ENCODE measurements at places on chromosomes 12 and 14.
A peak's percentile ranks its signal among the peaks of the same experiment; 100 is the strongest.

DNA sequence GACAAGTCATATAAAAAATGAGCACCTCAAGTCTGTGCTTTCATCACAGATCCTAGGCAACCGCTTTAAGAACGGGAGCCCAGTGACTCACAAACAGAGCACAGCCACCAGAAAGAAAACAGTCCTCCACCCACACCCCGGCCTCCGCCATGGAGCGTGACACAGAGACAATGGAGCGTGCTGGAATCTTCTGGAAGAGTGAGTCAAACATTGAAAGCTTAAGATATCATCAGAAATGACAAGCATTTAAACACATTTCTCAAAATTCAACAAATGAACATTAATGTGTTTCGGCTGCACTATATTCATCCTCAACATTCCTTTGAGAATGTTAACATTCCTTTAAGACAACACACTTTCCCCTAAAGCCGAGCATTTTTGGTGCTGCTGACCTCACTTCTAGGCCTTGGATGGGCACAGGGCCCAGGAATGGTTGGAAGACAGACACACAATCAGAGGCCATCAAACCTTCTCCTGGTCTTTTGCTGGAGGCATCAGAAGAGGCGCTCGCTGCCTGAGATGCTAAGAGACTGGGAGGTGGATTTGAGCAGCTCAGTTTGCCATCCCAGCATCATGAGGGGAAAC lies 23.6 kb upstream of the TMEM132D start:
- DNase-seq: no peak

DNA sequence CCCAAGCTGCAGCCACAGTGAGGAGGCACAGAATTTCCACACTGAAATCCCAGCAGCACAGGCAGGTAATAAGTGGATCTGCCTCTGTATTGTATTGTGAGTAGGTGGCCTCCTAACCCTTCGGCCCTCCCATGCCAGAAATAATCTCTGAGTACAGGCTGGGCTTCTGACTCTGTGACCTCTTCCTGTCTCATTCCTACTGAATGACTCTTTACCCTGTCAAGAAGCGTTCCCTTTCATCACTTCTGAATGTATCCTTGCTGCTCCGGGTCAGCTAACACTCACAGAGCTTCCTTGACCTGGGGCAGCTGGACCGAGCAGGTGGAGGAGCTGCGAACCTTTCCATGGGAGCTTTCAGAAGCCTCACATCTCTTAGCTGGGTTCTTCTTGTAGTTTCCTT lies 119.6 kb downstream of the SLC8A3 start:
- DNase-seq: no peak

DNA sequence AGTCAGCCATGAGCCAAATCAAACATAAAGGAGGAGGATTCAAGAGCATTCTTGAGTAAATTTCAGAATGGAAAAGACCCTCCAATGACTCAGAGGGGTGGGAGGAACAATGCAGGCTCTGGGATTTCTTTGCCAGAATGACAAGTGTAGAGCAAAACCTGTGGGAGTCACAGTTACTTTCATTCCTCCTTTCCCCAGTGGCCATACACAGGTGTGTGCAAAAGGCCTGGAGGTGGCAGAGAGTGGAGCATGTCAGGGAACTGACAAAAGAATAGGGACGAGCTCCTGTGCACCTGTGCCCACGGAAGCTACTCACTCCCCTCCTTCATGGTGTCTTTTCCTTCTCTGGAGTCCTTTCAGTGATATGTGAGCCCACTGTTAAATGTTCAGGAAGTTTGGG lies 9.4 kb upstream of the CIPC start:
- DNase-seq: no peak

DNA sequence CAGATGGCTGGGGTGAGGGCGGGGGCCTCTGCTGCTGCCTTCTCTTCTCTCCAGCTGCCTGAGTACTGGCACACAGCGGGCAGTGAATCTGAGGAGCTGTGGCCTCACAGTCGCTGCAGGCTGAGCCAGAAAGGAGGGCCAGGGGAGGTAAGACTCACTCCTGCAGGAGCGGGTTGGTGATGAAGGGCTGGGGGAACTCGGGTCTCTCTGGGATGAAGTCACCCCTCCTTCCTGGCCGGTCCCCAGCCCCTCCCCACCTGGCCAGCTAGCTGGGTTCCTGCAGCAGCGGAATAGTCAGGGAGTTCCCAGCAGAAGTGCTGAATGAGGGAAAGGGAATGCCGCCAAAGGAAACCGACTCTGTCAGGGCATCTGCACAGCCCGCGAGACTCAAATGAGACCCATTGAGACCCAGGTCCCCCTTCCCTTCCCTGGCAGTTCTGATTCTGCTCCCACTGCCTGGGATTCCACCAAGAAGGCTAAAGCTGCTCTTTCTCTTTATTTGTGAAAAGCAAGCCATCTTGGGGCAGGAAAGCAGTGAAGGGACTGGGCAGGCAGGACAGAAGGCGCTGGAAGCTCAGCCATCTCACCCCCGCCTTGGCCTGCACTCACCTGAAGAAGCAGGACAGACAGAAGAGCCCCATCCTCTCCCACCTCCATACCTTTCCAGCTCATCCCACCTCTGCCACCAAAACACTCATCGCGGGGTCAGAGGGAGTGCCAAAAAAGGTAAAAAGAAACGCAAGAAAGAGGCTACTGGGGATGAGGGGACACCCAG lies 5.3 kb downstream of the NGB start:
- DNase-seq: no peak

GRCh38 chr14:65453807-65454480 lies 41.4 kb downstream of the FUT8 start:
- DNase-seq: no peak

GRCh38 chr14:94638339-94638738 lies 26.1 kb downstream of the SERPINA3 start:
- no peak for DNase-seq

DNA sequence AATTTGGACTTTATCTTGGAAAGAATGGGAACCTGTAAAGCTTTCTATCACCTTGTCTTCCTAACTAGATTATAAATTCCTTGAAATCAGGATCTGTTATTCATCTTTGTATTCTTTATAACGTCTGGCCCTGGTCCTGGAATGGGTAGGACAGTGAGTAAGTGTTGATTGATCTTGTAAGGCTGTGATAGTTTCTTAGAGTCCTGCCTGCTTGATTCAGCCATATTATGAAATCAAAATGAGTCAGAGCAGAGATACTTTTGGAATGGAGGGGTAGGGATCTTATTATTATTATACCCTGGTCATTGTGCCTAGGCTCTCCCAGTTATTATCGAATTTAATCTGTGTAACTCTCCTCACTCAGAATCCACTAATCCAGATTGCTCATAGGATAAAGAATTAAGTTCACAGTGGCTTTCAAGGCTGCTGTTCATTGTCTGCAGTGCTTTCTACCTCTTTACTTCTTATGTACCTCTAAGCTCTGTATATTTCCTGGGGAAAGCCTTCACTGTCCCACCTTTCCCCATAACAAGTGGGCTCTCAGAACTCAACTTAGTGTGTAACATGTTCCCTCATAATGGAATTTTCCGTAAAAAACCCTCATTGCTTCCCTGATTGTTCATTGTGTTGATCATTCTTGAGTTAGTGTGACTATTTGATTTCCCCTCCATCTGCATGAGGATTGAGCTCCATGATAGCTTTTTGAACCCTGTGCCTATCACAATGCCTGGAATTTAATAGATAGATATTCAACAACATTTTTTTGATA lies 93.3 kb downstream of the DAAM1 start:
- DNase-seq: no peak

DNA sequence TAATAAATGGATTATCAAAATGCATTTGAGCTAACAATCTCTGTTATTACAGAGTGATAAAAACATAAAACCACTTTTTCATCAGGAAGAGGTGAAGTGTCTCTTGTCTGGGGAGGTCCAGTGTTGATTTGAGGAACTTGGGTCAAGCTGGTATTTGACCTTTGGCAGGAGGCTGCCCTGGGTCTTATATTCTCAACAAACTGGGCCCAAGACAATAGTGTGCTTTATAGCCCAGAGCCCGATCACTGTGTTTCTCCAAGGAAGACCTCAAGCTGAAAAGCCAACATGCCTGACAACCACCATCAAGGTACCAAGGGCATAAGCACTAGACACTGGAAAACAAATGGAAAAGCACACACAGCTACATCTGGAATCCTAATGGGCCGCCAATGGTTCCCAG lies 137.0 kb downstream of the SLC25A21 start:
- DNase-seq: no peak

GRCh38 chr12:112992541-112993398 lies 14.5 kb downstream of the OAS2 start:
- DNase-seq: peak; percentile 34

GRCh38 chr12:118330421-118331018 lies 42.2 kb downstream of the TAOK3 start:
- DNase-seq: no peak

DNA sequence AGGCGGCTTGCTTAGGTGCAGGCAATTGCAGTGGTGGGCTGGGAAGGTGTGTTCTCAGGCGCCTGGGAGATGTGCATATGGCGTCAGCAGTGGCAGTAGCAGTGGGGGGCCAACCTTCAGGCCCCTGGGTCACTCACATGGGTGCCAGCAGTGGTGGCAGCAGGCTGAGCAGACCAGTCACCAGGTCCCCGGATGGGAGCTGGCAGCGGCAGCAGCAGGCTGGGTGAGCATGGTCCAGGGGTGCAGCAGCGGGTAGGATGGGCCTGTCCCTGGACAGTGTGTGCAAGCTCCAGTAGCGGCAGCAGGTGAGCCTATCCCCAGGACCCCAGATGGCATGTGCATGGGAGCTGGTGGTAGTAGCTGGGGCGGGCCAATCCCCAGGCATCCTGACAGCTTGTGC lies 108.5 kb upstream of the TMEM260 start:
- no peak for DNase-seq

GRCh38 chr12:93802698-93803423 lies 125.7 kb downstream of the CRADD start:
- no peak for DNase-seq

GRCh38 chr14:96263347-96264199 lies 7.6 kb downstream of the BDKRB1 start:
- DNase-seq: no peak

DNA sequence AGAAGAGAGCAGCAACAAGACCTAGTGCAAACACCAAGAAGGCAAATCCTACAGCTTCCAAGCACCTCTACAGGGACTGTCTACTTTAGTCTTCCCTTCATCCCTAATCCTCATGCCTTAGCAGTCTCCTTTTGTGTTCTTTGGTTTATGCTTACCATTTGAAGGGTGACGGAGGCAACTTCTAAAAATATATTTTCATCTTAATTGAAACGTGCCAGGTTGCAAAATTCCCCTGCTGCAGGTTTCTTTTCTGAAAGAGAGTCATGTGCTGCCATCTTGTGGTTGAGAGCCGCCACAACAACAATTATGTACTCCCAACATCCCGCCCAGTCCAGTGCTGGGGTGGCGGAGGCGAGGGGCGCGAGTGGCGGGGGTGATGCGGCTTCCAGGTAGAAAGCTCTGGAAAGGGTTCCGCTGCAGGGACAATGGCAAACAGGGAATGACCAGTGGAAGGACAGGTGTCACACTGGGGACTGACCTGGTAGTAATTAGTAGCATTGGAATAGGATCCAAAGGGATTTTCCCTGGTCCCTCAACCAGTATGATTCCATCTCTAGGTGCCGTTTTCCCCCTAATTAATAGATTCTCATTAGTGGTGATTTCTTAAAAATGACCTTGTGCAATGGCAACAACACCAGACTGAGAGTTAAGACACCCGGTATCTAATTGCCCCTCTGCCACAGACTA lies 80.3 kb upstream of the GNG2 start:
- DNase-seq: peak; percentile 72

- DNase-seq: no peak
Measured at GRCh38 chr12:57033431-57033830, 16.5 kb downstream of the MYO1A start.

DNA sequence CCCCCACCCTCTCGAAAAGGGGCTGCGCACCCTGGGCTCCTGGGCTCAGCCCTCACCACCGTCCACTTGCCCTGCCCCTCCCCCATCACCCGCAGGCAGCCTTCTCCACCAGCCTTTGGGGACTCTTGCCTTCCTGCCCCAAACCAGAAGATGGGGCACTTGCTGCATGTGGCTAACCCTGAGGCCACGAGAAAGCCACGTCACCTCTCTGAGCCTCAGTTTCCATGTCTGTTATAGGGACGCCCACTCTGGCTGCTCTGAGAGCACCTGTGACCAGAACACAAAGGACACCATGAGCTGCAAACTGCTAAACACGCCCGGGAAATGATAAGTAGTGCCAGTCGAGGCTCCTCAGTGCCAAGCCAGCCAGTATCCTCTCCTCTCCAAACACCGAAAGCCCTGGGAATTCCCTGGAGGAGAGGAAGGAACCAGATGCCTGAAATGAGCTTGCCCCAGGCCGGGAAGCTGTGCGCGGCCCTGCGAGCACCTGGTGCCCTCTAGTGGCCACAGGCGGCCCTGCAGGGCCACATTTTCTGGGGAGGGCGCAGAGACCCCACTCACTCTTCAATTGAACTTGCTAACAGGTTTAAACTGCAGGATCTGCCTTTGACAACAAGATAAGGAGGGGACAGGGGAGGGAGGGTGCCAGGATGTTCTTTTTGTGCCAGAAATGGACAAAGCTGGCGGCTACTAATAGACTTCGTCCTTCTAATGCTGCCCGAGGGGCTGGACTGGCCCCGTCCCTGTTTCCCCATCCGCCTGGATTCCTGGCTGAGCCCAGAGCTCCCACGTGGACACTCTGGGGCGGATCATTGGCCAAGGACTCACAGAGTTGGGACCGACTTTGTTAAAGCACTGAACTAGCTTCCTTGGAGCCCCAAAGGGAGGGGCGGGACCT lies 10.2 kb upstream of the SERPINA9 start:
- DNase-seq: peak; percentile 69

DNA sequence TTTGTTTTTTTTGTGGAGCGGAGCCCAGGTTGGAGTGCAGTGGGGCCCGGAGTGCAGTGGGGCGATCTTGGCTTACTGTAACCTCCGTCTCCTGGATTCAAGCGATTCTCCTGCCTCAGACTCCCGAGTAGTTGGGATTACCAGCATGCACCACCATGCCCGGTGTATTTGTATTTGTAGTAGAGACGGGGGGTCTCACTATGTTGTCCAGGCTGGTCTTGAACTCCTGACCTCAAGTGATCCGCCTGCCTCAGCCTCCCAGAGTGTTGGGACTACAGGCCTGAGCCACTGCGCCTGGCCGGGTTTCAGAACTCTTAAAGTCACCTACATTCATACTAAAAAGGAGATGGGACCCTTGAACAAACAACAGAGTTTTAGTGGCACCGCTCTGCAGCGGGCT lies 52.7 kb downstream of the KRT80 start:
- DNase-seq: peak; percentile 12

Data from right hindlimb (tissue), 1 donor.